Activated CD4-positive, alpha-beta T cell treated with anti-CD3 and anti-CD28 coated beads, Interleukin-2, amount 10 ng/mL, durations not matched to agents 7 days and 5 days (primary cell): ENCODE measurements at places on chromosomes 5 and 9.

GRCh38 chr9:123472862-123473614 is 117.0 kb downstream of the CRB2 start:
- DNase-seq = no peak

DNA sequence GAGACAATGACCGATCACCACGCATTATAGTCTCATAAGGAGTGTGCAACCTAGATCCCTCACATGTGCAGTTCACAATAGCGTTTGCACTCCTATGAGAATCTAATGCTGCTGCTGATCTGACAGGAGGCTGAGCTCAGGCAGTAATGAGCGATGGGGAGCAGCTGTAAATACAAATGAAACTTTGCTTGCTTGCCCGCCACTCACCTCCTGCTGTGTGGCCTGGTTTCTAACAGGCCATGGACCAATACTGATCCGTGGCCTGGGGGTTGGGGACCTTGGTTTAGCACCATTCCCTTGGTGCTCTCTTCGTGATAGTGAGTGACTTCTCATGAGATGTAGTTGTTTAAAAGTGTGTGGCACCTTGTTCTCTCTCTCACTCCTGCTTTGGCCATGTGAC is 50.2 kb downstream of the PRLR start:
- DNase-seq = no peak

DNA sequence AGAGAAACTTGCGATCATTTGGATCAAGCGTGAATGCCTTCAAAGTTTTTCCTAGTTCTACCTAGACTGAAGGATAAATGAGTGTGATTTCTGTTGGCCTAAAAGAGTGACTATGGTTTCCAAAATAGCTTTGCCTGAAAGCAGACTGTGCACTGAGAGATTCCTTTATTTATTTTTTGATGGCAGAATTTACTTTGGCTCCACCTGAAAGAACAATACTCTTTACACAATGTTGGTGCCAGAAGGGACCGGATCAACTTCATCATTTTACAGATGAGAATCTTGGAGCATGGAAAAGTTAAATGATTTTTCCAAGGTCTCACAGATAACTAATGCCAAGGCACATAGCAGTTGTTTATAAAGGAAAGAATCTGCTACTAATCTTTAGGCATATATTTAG is 199.6 kb downstream of the KCTD16 start:
- no peak for DNase-seq

- no peak for DNase-seq
Observed at GRCh38 chr5:145981589-145982571, 45.5 kb downstream of the SH3RF2 start.

DNA sequence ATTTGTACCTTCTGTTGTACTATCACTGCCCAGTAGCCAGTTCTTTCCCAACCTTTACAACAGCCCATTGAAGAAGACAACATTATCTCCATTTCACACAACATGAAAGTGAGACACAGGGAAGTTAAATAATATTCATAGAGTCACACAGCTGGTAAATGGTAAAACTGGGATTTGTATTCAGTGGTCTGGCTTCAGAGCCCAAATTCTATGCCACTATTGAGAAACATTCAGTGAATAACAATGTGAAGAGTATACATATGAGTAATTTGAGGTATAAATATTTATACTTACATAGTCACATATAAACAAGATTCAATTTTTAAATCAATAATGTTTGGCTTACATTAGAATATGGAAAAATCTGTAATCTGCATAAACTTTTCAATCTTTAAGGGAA is 13.8 kb downstream of the SMIM15 start:
- DNase-seq = no peak

DNA sequence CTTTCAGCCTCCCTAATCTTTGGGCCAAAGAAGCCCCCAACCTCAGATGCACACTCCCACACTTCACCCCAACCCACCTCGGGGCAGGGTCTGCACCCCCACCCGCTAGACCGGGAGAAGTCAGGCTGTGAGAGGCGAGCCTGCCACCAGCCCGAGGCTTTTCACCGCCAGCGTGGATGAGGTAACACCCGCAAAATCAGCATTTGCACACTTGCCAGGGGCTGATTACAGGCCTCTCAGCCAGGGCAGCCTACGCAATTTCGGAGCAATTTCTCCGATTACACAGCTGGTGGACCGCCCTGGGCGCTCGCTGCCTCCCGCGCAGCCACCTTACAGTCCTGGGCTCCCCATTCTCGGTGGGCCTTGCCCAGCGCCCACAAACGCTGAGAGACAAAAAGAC is 68.5 kb downstream of the FOXD1 start:
- no peak for DNase-seq

- peak; percentile 76 for DNase-seq
Observed at GRCh38 chr5:138449501-138450239, 10.8 kb downstream of the REEP2 start.
